Ovary (tissue), 10 donors: ENCODE measurements at places on chromosomes 3 and 15. TPM values are rescaled to one million over a fixed set of nuclear protein-coding genes. Genes with fewer than 3 reads are reported as not detected.

The ARNT2 gene
- 11.0 TPM for polyA plus RNA-seq

The SLC12A1 gene
- polyA plus RNA-seq: not detected

The NT5DC2 gene
- polyA plus RNA-seq: 129 TPM

The USP13 gene
- 7.0 TPM for polyA plus RNA-seq

The IL20RB gene
- polyA plus RNA-seq: 0.39 TPM

The CTSH gene
- 169 TPM for polyA plus RNA-seq

The PTH1R gene
- polyA plus RNA-seq: 3.8 TPM

The FOXB1 gene
- polyA plus RNA-seq: not detected

The WDR76 gene
- 2.8 TPM for polyA plus RNA-seq
